Activated CD4-positive, alpha-beta T cell treated with anti-CD3 and anti-CD28 coated beads for 36 hours (primary cell): ENCODE measurements at places on chromosomes 12 and 14. TPM values are rescaled to one million over a fixed set of nuclear protein-coding genes. Genes with fewer than 3 reads are reported as not detected.
A peak's percentile ranks its signal among the peaks of the same experiment; 100 is the strongest.

DNA sequence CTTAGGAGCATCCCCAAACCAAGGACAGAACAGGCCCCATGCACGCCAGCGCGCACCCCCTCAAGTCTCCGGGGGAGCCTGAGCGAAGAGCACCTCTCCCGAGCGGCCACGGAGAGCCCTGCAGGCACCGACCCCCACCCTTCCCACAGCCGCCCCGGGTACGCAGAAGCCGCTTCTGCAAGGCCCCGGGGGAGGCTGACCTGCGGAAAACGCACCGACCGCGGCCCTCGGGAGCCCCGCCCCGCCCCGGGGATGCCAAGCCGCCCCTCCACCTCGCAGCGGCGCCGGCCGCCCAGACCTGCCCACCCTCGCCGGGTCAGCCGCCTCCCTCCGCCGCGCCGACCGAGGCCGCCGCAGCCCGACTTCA lies 385 bp downstream of the CAPRIN2 start:
- no peaks in the 10 kb centered on the region for H3K27me3 ChIP-seq
- H3K27ac ChIP-seq, result peak overlapping the region; percentile 70
- no peaks in the 10 kb centered on the region for H3K36me3 ChIP-seq
- H3K4me3 ChIP-seq, result peak overlapping the region; percentile 86
- DNase-seq, result peak; percentile 69
- peaks cover 36% of the 10 kb centered on the region for H3K4me1 ChIP-seq

DNA sequence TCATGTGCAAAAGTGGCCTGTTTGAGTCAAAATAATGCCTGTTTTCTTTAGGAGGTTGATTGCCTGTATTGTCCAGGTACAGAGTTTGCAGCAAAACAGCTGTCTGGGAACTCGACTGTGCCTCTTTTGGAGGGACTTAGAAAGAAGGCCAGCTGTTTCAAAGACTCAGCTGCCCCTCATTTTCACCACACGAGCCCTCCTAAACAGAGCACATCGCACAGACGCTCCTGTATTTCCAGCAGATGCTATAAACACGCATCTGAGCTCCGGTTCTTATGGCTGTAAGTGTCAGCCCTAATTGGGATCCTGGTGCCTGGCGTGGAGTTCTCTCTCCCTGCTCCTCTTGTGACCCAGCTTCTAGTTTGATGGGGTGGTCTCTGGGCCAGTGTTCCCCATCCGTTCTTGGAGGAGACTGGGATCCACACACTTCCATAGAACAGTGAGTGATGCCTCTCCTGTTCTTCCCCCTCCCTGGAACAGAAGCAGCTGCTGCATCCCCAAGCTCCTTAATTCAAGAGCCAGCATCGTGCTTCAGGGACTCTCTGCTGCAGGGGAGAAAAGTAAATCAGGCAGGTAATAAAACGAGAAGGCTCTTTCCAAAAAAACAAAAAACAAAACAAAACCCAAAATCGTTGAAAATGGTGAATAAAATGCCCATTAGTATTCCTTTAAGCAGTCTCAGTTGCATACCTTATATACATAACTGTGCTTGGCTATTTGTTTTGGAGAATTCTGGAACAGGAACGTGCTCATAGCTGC lies 269.0 kb downstream of the SLC15A4 start:
- H3K27me3 ChIP-seq, result peaks cover 2% of the 10 kb centered on the region
- H3K4me1 ChIP-seq, result no peaks in the 10 kb centered on the region
- no peak overlapping the region for H3K27ac ChIP-seq
- no peak for DNase-seq
- H3K36me3 ChIP-seq, result no peaks in the 10 kb centered on the region
- no peak overlapping the region for H3K4me3 ChIP-seq

GRCh38 chr12:7035463-7035862 lies 17.2 kb upstream of the LPCAT3 start:
- no peak for DNase-seq
- H3K4me1 ChIP-seq, result peaks cover 6% of the 10 kb centered on the region
- H3K4me3 ChIP-seq, result no peak overlapping the region
- H3K27me3 ChIP-seq, result no peaks in the 10 kb centered on the region

DNA sequence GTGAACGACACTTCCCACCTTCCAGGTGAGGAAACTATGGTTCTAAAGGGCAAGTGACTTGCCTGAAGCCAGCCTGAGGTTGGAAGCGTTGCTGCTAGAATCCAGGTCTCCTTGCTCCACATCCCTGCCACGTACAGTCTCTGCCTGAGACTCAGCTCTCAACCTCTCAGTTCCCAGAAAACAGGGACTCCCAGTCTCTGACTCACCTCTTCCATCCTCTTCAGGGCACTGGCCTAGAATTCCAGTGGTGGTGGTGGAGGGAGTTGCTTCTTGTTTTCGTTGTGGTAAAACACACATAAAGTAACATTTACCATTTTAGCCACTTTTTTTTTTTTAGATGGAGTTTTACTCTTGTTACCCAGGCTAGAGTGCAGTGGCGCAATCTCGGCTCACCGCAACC lies 7.3 kb downstream of the GPR68 start:
- H3K27me3 ChIP-seq, result no peaks in the 10 kb centered on the region
- peaks cover 66% of the 10 kb centered on the region for H3K4me1 ChIP-seq
- DNase-seq, result no peak
- peaks cover 44% of the 10 kb centered on the region for H3K36me3 ChIP-seq
- no peak overlapping the region for H3K4me3 ChIP-seq
- H3K27ac ChIP-seq, result no peak overlapping the region

- no peak overlapping the region for H3K4me3 ChIP-seq
- no peak overlapping the region for H3K27ac ChIP-seq
- H3K27me3 ChIP-seq, result no peaks in the 10 kb centered on the region
- no peaks in the 10 kb centered on the region for H3K36me3 ChIP-seq
These were observed 9.7 kb downstream of the PACS2 start for GRCh38 chr14:105324080-105324778.

- H3K27ac ChIP-seq, result peak overlapping the region; percentile 99
- H3K4me3 ChIP-seq, result peak overlapping the region; percentile 98
- no peak for DNase-seq
- H3K27me3 ChIP-seq, result no peaks in the 10 kb centered on the region
- H3K4me1 ChIP-seq, result peaks cover 39% of the 10 kb centered on the region
These were observed 529 bp downstream of the RPLP0 start for GRCh38 chr12:120200364-120200800.

SYCP3 gene
- 0.16 TPM for total RNA-seq

ZFC3H1 gene
- total RNA-seq, result 71.5 TPM

HOXC6 gene
- total RNA-seq, result not detected

CHGA gene
- not detected for total RNA-seq
